ENCODE measurements at places on chromosomes 11 and 22. TPM values are rescaled to one million over a fixed set of nuclear protein-coding genes. Genes with fewer than 3 reads are reported as not detected.
A peak's percentile ranks its signal among the peaks of the same experiment; 100 is the strongest.

- DNase-seq = no peak
- no peak overlapping the region for H3K4me3 ChIP-seq
- H3K27me3 ChIP-seq = peaks cover 10% of the 10 kb centered on the region
- no peaks in the 10 kb centered on the region for H3K4me1 ChIP-seq
- no peak overlapping the region for H3K27ac ChIP-seq
- H3K36me3 ChIP-seq = no peaks in the 10 kb centered on the region
Observed at GRCh38 chr11:4580124-4580523, 1.4 kb upstream of the OR52I2 start.

GRCh38 chr11:36091256-36091811, 147.5 kb downstream of the LDLRAD3 start:
- H3K27ac ChIP-seq = no peak overlapping the region
- H3K4me1 ChIP-seq = peaks cover 8% of the 10 kb centered on the region
- H3K36me3 ChIP-seq = no peaks in the 10 kb centered on the region
- no peak for DNase-seq

DNA sequence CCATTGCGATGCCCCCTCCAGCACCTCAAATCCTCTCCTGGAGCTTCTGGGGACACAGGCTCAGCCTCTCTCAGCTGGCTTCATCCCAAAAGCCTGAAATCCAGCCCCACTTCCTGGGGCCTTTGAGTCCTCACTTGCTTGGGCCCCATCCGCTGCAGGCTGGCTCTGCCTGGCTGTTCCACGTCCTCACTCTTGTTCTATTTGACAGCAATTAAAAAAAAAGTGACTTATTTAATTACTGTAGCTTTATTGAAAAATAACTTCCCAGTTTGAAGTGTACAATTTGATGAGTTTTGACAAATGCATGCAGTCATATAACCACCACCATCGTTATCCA, 27.2 kb downstream of the PARVG start:
- no peak for DNase-seq
- H3K4me3 ChIP-seq = no peak overlapping the region
- peaks cover 16% of the 10 kb centered on the region for H3K36me3 ChIP-seq
- no peak overlapping the region for H3K27ac ChIP-seq
- H3K4me1 ChIP-seq = peaks cover 30% of the 10 kb centered on the region
- H3K27me3 ChIP-seq = no peaks in the 10 kb centered on the region

DNA sequence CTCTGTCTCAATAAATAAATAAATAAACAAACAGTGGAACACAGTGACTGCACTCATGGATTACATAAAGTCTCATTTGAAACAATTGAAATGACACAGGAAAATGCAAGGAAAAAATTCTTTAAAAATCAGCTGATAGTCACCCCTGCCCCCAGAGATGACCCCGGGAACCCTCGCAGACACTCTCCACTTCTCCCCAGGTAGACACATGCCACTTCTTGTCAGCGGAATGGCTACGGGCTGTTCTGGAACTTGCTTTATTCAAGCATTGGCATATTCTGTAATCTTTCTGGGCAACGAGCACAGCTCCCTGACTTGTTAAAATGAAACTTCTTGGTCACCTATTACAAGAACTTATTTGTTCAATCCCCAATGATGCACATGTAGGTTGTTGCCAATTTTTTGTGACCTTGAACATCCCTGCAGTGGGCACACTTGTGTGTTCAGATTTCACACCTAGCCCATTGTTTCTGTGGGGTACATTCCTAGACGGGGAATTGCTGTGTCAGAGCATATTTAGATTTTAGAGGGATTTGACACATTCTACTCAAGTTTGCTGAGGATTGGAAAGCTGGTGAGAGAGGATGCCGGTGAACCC, 32.8 kb downstream of the MYEOV start:
- no peak overlapping the region for H3K27ac ChIP-seq
- no peaks in the 10 kb centered on the region for H3K27me3 ChIP-seq
- no peak for DNase-seq
- no peak overlapping the region for H3K4me3 ChIP-seq

- DNase-seq = no peak
- no peaks in the 10 kb centered on the region for H3K36me3 ChIP-seq
- H3K27ac ChIP-seq = no peak overlapping the region
- no peak overlapping the region for H3K4me3 ChIP-seq
- H3K27me3 ChIP-seq = peaks cover 19% of the 10 kb centered on the region
Observed at GRCh38 chr22:24588757-24589481, 4.0 kb downstream of the LRRC75B start.

DNA sequence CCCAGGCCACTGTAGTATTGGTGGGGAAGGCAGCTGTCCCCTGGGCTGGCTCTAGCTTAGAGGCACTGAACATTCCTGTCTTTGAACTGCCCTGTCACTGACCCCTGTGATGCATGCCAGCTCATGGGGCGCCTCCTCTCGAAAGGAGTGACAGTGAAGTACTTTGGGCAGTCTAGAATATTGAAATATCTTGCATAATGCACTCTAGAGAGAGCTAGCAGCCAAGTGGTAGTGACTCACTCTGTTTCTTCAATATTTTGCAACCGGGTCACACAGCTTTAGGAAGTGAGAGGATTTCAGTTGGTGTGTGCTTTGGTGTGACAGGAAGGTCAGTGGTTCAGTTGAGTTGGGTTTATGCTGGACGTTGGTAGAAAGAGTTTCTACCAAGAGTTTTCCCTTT, 35.5 kb upstream of the ST14 start:
- no peak overlapping the region for H3K4me3 ChIP-seq
- peaks cover 31% of the 10 kb centered on the region for H3K36me3 ChIP-seq
- H3K27ac ChIP-seq = peak overlapping the region; percentile 66
- H3K4me1 ChIP-seq = peaks cover 24% of the 10 kb centered on the region
- DNase-seq = peak; percentile 90
- no peaks in the 10 kb centered on the region for H3K27me3 ChIP-seq

DNA sequence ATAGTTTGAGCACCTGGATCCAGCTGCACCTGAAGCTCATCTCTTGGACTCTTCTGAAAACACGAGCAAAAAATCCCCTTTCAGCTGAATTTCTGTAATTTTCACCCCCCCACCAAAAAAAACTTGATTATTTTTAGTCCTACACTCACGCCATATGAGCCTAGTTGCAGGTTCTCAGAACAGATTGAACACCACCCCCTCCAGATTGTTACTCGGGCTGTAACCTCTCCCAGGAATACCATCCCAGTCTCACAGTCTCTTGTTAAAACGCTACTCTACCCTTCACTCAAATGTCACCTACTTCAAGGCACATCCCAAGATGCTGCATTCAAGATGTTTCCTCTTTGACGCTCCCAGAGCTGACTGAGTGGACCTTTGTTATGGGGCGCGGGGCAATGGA, 96.3 kb upstream of the PRDM11 start:
- no peak for DNase-seq
- H3K36me3 ChIP-seq = no peaks in the 10 kb centered on the region
- no peaks in the 10 kb centered on the region for H3K27me3 ChIP-seq
- no peak overlapping the region for H3K27ac ChIP-seq
- H3K4me1 ChIP-seq = peaks cover 43% of the 10 kb centered on the region

The B3GAT3 gene
- 42.1 TPM for total RNA-seq

GRCh38 chr11:69921128-69922014, 102.2 kb upstream of the FGF3 start:
- peak; percentile 59 for DNase-seq
- no peak overlapping the region for H3K4me3 ChIP-seq
- H3K4me1 ChIP-seq = no peaks in the 10 kb centered on the region
- peaks cover 57% of the 10 kb centered on the region for H3K27me3 ChIP-seq

- H3K4me1 ChIP-seq = peaks cover 51% of the 10 kb centered on the region
- H3K27me3 ChIP-seq = no peaks in the 10 kb centered on the region
- H3K27ac ChIP-seq = peak overlapping the region; percentile 62
- H3K4me3 ChIP-seq = no peak overlapping the region
- no peaks in the 10 kb centered on the region for H3K36me3 ChIP-seq
Observed at GRCh38 chr11:111734101-111734953, 31.9 kb downstream of the PPP2R1B start.

DNA sequence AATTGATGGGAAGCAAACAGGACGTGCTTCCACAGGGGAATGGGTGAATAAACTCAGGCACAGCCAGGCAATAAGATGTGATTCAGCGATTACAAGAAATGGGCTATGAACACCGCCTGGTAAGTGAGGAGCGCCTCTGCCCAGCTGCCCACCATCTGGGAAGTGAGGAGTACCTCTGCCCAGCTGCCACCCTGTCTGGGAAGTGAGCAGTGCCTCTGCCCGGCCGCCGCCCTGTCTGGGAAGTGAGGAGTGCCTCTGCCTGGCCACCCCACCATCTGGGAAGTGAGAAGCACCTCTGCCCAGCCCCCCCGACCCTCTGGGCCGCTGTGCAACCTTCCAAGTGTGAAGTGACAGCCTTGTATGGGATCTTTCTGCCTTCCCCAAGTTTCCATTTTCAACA, 73.2 kb upstream of the PRR5 start:
- H3K4me1 ChIP-seq = peaks cover 8% of the 10 kb centered on the region
- H3K27ac ChIP-seq = no peak overlapping the region
- no peaks in the 10 kb centered on the region for H3K36me3 ChIP-seq
- DNase-seq = no peak

- H3K27ac ChIP-seq = no peak overlapping the region
- H3K4me1 ChIP-seq = no peaks in the 10 kb centered on the region
- no peaks in the 10 kb centered on the region for H3K36me3 ChIP-seq
- no peak for DNase-seq
- H3K4me3 ChIP-seq = no peak overlapping the region
- no peaks in the 10 kb centered on the region for H3K27me3 ChIP-seq
Observed at GRCh38 chr11:69361466-69361865, 67.5 kb downstream of the MYEOV start.

The CSF2RB gene
- 110 TPM for total RNA-seq

Measured in spleen (tissue), 13 donors.